ENCODE measurements at places on chromosomes 2 and 18.
A peak's percentile ranks its signal among the peaks of the same experiment; 100 is the strongest.

GRCh38 chr2:60125611-60126426 lies 427.6 kb downstream of the BCL11A start:
- no peak for DNase-seq

DNA sequence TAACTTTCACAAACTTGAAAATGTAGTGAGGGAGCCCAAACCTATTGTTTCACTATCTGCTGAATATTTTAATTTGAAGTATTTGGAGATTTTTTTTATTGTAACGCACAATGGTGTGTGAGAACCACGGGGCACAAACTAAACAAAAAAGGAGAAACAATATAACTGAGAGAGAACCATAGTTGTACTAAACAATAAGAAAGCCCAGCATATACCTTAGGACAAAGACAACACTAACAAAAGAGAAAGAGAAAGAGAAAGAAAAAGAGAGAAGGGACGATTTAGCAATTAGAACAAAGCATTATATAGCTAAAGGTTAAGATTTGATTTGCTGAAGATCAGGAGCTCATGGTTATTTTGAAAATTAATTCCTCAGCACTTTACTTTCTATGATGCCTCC lies 906.0 kb upstream of the NXPH2 start:
- no peak for DNase-seq

- no peak for DNase-seq
Observed at GRCh38 chr2:67900826-67901225, 162.0 kb downstream of the C1D start.

- no peak for DNase-seq
Observed at GRCh38 chr2:6602471-6602870, 263.2 kb downstream of the CMPK2 start.

DNA sequence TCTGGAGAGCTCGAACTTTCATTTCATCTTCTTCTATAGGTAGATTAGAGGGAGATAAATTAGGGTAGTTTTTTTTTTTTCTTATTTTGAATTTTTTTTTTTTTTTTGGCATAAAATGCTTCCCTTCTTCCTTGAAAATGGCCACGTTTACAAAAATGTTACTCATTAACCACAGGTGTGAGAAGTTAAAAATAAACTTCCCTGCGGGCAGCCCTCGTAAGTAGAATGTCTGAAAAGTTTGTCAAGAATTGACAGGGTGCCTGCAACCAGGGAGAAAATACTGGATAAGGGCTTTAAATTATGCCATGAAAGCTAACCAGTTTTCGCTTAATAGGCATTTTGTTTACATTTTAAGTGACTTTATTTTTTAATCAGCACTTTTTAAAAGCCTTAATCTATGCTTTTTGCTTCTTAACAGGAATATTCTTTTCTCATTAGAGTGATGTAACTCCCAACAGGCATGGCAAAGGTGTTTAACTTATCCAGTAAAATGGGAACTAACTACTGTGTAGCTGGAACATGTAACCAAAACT lies 4.2 kb upstream of the FN1 start:
- no peak for DNase-seq

- no peak for DNase-seq
Observed at GRCh38 chr2:98923244-98923940, 12.6 kb downstream of the CRACDL start.

GRCh38 chr2:153488072-153488471 lies 9.5 kb upstream of the RPRM start:
- no peak for DNase-seq

DNA sequence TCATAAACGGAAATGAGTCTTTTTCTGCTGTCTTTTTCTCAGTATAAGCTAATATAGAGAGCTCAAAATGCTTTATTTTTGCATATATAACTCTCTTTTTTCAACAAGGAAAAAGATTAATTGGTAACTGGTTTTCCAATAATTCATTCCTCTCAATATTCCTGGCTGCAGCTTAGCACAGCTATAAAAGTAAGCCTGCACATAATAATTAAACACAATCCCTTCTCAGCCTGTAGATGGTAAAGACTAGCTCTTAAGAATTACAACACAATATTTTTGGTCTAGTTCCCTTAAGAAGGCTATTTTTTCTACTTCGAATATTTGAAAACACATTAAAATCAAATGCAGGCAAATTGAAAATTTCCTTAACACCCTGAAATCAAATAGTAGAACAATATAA lies 258.0 kb downstream of the DOK6 start:
- DNase-seq, result no peak

- DNase-seq, result no peak
Observed at GRCh38 chr2:202541137-202541536, 93.6 kb upstream of the FAM117B start.

- DNase-seq, result no peak
Observed at GRCh38 chr18:58338961-58339592, 289.8 kb downstream of the ALPK2 start.

DNA sequence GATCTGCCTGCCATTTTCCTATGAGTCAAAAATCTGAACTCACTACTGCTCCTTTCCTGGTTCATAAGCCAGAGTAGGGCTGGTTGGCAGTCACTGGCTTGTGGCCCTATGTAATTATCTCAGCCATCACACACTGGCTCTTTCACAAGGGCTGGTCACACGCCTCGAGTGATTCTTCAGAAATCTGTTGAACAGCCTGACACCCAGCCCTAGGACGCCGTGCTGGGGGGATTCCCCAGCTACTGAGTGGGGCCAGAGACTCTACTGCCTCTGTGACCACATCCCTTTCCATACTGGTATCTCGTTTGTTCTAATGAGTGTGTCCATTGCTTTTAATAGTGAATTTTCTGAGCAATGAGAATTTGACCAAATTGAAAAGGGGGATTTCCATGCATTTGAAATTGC lies 45.8 kb upstream of the RBM44 start:
- no peak for DNase-seq

DNA sequence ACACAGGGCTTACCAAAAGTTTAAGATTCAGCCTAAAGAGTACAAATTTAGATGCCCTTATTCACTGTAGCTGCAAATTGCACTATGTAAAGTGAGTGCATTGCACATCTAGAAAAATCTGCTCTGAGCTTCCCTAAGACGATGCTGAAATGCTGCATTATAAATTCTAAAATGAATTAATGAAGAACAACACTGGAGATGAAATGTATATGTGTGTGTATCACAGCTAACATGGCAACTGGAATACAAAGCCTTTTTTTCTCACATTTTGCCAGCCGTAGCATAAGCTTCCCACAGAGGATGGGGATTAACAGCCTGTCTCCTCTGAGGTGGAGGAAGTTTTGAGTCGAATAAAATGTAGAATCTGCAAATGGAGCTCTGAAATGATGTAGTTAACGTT lies 338.3 kb upstream of the ZEB2 start:
- DNase-seq, result no peak

DNA sequence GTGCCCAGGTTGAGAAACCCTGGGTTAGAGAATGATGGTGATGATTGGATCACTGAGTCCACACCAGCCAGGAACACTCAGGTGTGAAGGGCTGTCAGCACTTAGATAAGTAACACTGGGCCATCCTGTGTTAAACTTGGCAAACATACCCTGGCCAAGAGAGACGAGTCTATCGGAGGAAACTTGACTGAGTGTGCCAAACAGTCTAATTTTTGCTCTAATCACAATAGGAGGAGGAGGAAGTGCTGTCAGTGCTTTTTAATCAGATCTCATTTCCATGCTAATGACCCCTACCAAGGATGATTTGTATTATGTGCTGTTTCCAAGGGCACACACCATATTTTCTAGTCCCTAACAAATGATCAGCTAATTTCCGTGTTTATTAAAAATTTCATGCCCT lies 63.8 kb upstream of the SEC11C start:
- DNase-seq, result no peak

DNA sequence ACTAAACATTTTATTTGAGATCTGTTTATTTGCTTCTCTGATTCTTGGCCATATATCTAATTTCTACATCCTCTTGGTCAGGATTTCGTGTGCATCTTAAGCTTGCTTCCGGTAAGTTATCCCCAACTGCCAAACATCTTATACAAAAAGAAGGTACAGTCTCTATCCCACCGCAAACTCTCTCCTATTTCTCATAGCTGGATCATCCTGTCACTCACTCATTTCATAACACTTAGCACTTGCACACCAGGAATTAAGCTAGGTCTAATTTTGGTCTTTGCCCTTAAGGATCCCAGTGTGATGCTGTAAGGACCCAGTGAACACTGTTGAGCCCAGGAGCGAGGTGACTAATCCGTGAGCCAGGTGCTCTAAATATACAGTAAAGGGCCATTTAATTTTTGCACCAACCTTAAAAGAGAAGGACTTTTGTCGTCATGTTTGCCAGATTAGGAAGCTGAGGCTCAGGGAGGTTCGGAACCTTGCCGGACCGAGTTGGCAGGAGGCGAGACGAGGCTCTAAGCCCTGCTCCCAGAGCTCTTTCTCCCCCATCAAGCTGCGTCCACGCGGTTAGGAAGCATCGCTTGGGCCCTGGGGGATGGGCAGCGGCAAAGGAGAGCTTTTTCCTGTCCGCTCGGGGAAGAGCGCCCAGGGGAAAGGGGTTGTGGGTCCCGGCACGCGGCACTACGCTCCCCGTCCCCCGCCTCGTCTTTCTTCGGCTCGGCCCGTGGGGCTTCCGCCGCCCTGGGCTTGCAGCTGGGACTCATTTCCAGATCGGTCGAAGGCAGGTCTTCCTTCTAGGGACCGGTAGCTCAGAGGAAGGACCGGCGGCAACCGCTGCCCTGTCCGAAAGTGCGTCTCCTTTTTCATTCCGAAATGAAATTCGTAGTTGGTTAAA lies 4.1 kb upstream of the ITPRIPL1 start:
- DNase-seq, result no peak

GRCh38 chr2:84999553-84999955 lies 28.6 kb downstream of the KCMF1 start:
- DNase-seq, result no peak

DNA sequence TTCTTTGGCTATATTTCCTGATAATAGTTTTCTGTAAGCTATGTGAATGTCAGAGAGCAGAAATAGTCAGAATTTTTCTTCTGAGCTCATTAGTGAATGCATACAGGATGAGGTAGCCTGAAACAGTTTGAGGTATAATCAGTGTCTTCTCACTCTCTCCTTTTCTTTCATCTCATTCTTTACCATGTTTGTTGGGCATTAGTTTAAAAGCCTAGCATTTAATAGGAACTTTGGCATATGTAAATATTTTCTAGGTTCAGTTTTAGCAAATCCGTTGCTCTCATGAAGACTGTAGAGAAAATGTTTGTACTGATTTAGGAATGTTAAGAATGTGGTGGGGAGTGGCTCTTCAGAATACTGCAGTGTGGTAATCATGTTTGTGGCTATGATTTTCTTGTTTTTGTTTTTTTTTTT lies 119.4 kb downstream of the PARD3B start:
- DNase-seq, result no peak

GRCh38 chr2:159832858-159833257 lies 34.9 kb upstream of the CD302 start:
- DNase-seq, result no peak

DNA sequence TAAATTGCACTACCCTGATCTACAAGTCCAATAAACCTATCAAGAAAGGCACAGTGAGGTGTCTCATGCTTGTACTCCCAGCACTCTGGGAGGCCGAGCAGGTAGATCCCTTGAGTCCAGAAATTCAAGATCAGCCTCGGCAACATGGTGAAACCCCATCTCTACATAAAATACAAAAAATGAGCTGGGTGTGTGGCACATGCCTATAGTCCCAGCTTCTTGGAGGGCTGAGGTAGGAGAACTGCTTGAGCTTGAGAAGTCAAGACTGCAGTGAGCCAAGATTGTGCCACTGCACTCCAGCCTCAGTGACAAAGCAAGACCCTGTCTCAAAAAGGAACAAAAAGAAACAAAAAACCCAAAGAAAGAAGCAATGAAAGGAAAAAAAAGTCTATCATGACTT lies 58.9 kb downstream of the ROCK2 start:
- no peak for DNase-seq

GRCh38 chr2:242075168-242075567 lies 205.6 kb downstream of the RTP5 start:
- no peak for DNase-seq

- DNase-seq, result peak; percentile 3
Observed at GRCh38 chr2:194867328-194867727, 789.7 kb upstream of the SLC39A10 start.

GRCh38 chr2:233329489-233330135 lies 22.0 kb downstream of the SAG start:
- DNase-seq, result peak; percentile 69

GRCh38 chr2:191862156-191862775 lies 15.4 kb upstream of the CAVIN2 start:
- no peak for DNase-seq

- DNase-seq, result no peak
Observed at GRCh38 chr2:113858764-113859163, 31.1 kb upstream of the ACTR3 start.

- DNase-seq, result no peak
Observed at GRCh38 chr18:12843420-12844350, 40.4 kb downstream of the PTPN2 start.

DNA sequence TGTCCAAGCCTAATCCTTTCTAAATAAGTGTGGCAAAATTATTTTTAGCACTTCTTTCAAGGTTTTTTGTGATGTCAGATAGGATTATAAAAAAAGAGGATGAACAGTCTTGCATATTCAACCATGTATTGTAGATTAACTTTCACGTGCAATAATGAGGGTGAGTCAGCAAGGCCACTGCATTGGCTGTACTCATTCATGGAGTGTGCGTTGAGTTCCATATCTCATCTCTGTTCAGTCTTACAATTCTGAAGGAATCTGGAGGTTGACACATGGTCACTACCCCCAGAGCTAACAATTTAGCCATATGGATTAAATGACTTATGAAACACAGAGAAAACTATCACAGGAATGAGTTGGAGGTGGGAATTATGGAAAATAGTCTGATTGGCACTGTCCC lies 810.5 kb downstream of the SLC4A3 start:
- DNase-seq, result no peak

GRCh38 chr2:43609290-43609918 lies 13.6 kb upstream of the THADA start:
- DNase-seq, result peak; percentile 58

DNA sequence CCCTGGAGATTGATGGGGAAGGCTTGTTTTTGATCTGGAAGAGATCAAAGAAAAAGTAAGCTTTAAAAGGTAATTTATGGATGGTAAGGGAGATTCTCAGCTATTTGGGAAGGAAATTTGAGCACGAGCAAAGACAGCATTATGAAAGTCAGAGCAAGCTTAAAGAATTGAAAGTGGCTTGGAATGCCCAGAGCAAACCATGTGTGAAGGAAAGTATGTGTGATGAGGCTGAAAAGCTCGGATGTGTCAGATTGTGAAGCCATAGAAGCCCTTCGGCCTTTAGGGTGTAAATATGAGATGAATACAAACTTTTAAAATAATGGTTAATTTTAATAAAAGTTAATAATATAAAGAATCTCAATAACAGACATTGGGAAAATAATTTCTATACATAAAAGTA lies 377.4 kb upstream of the DSEL start:
- no peak for DNase-seq

- DNase-seq, result no peak
Observed at GRCh38 chr2:70855667-70856066, 20.1 kb upstream of the CD207 start.
